ENCODE measurements at places on chromosomes 12 and 14. TPM values are rescaled to one million over a fixed set of nuclear protein-coding genes. Genes with fewer than 3 reads are reported as not detected.

GRCh38 chr12:58678753-58679152 lies 241.6 kb downstream of the LRIG3 start:
- DNase-seq: no peak

PRIMA1 gene
- total RNA-seq: 19.9 TPM

CD4 gene
- 11.9 TPM for total RNA-seq

GRCh38 chr12:49375406-49375805 lies 8.1 kb downstream of the SPATS2 start:
- DNase-seq: no peak

- DNase-seq: no peak
Measured at GRCh38 chr12:132490422-132491137, 629 bp downstream of the FBRSL1 start.

- no peak for DNase-seq
Measured at GRCh38 chr14:100317912-100318808, 5.0 kb upstream of the SLC25A47 start.

RBM19 gene
- 27.3 TPM for total RNA-seq

GRCh38 chr12:122423258-122424165 lies 1.0 kb upstream of the CLIP1 start:
- DNase-seq: peak; percentile 92

TMEM119 gene
- 8.9 TPM for total RNA-seq

DNA sequence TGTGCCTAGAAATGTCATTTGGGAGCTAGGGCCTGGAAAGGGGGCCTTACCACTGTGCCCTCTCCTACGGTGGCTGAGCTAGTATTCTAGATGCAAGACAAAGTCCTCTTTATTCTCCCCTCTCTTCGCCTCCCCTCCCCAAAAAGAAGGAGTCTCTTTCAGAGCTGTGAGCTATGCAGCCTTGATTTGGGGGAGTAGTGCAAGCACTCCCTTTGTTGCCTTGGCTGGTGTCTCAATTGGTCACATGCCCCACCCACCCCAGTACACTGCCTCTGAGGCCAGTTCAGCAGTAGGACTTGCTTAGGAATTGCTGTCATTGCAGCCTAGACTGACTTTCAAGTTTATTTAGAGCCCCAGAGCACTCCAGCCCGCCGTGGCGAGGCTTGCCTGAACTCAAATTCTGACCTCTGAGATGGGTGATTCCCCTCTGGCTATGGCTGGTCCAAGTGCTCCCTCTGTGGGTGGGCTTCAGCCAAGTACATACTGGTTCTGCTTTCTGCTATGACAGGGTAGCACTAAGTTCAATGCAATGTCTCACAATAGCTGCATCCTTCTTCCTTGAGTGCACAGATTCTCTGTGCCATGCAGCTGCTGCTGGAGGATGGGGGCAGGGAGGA lies 37.0 kb upstream of the FBXO33 start:
- DNase-seq: no peak

TPPP2 gene
- not detected for total RNA-seq

GRCh38 chr14:20973501-20973900 lies 16.3 kb upstream of the METTL17 start:
- DNase-seq: no peak

DNA sequence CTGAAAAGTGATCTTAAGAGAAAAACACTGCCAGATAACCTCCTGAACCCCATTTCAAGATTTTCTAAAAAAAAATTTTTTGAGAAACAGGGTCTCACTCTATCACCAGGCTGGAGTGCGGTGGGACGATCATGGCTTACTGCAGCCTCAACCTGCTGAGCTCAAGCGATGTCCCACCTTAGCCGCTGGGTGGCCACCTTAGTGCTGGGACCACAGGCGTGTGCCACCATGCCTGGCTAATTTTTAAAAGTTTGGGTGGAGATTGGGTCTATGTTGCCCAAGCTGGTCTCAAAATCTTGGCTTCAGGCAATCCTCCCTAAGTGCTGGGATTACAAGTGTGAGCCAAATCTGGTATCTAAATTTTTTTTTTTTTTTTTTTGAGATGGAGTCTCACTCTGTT lies 3.4 kb downstream of the PNMA1 start:
- DNase-seq: no peak

DNA sequence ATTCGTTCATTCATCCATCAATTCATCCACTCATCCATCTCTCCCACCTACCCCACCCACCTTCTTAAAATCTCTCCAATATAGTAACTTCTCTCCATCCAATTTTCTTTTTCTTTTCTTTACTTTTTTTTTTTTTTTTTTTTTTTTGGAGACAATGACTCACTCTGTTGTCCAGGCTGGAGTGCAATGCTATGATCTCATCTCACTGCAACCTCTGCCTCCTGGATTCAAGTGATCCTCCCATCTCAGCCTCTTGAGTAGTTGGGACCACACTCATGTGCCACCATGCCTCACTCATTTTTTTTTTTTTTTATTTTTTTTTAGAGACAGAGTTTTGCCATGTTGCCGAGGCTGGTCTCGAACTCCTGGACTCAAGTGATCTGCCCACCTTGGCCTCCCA lies 118.4 kb downstream of the SUDS3 start:
- DNase-seq: no peak

- DNase-seq: no peak
Measured at GRCh38 chr12:28963554-28963953, 185.5 kb upstream of the FAR2 start.

WASHC4 gene
- total RNA-seq: 59.0 TPM

- no peak for DNase-seq
Measured at GRCh38 chr14:34254031-34254430, 208.0 kb downstream of the SPTSSA start.

DNA sequence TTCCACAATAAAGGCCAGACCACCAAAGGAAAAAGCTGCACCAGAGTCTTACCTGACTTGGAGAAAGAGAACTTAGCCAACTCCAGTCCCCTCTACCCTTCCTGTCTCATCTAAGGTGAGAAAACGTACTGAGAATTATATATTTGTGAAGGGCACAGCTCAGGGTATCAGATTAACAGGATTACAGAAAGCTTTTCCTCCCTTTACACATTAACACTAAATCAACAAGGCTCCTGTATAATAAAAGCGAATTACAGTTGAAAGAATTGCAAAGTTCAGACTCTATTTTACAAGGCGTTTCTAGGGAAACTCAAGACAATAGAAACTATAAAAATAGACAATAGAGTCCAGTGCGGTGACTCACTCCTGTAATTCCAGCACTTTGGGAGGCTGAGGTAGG lies 82.7 kb upstream of the RPL10L start:
- DNase-seq: no peak

- DNase-seq: no peak
Measured at GRCh38 chr14:87847216-87847755, 145.7 kb downstream of the GALC start.

- no peak for DNase-seq
Measured at GRCh38 chr14:105324080-105324778, 9.7 kb downstream of the PACS2 start.

DNA sequence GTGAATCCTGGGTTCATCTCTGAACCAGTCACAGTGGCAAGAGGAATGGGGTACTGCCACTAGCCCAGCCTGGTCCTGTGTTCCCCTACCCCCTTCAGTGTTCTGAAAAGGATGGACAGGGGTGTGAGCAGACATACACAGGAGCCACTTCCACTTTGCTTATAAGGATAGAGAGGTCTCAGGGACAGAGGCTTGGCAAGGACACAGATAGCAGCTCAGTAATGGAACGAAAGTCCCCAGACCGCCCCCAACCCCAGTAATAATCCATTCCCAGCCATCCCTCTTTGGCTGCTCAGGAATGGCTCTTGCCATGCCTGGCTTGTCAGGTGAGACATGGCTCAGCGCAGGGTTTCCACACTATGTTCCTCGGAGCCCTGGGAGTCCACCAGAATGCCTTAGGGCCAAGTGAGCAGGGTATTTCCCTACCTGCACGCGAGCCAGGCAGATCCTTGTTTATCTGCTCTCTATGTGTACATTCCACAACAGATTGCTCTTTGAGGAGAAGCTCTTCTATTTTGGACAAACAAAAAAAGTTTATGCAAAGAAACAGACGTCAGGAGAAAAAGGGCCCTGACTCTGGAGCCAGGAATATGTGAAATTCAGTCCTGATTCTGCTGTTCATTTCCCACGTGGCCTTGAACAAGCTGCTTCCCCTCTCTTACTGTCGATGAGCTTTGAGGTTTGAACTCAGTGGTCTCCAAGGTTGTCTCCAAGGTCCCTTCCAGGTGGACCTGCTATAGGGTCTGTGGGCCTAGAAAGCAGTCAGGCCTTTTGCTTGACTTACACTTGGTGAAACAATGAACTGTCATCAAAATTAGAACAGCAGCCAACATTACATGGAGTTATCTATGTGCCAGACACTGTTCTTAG lies 10.0 kb downstream of the UBE3B start:
- DNase-seq: no peak

DNA sequence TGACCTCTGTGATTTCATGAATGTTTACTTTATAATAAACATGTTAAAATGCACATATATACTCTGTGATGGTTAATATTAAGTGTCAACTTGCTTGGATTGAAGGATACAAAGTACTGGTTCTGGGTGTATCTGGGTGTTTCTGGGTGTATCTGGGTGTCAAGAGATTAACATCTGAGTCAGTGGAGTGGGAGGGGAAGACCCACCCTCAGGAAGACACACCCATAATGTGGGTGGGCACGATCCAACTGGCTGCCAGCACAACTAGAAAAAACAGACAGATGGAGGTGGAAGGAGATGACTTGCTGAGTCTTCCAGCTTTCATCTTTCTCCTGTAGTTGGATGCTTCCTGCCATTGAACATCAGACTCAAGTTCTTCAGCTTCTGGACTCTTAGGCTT lies 11.9 kb downstream of the NUP37 start:
- no peak for DNase-seq

DNA sequence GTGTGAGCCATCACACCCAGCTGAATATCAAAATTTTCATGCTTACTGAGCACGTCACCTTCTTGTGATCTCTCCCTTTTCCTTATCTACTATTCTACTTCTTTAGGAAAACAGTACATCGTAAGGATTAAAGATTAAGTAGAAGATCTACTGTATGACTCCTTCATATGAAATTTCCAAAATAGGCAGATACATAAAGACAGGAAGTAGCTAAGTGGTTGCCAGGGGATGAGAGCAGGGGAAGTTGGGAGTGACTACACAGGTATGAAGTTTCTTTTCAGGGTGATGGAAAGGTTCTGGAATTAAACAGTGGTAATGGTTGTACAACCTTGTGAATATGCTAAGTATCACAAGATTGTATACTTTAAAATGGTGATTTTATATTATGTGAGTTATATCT lies 36.5 kb upstream of the CERS5 start:
- DNase-seq: no peak

CNTN1 gene
- 52.0 TPM for total RNA-seq

DNA sequence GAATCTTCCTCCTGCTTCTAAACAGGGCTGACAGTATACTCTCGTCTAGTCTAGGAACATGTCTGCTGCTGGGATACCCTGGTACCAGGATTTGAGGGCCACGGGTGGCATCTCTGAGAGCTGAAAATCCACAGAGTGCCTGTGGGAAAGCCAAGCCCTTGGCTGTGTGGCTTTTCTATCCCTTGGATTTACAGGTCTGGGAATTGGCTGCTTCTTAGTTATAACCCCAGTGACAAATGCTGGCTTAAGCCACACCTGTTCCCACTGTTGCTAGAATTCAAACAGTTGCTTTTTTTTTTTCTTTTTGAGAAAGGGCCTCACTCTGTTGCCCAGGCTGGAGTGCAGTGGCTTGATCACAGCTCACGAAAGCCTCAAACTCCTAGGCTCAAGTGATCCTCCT lies 14.3 kb upstream of the RIN3 start:
- DNase-seq: no peak

GRCh38 chr12:25781232-25781631 lies 177.2 kb upstream of the RASSF8 start:
- DNase-seq: no peak

DNA sequence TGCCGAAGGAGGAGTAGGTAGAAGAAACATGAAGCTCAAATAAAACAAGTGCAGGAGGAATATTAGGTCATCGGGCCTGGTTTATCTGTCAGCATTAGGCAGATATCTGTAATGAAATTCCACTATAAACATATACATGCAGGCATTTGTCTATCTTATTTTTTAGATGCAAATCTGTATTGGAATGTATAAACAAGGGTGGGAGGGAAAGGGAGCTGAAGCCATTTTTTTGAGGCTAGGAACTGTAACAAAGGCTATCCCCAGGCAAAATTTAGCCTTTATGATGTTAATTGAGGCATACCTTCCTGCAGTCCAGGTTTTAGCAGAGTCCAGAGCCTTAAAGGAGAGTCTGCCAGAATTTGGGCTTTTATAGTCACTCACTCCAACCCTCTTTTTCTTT lies 72.5 kb downstream of the PHLDA1 start:
- no peak for DNase-seq

KLRF1 gene
- total RNA-seq: not detected

KIF5A gene
- 2.8 TPM for total RNA-seq

TXNRD1 gene
- 243 TPM for total RNA-seq

GPR65 gene
- 0.42 TPM for total RNA-seq

- no peak for DNase-seq
Measured at GRCh38 chr12:11658791-11659190, 9.3 kb downstream of the ETV6 start.

Measured in esophagus muscularis mucosa (tissue), 4 donors.